ENCODE measurements at places on chromosomes 1 and 21. TPM values are rescaled to one million over a fixed set of nuclear protein-coding genes. Genes with fewer than 3 reads are reported as not detected.

Gene RIPK4
- total RNA-seq, result 67.4 TPM

Gene HAO2
- not detected for total RNA-seq

Gene CD1B
- not detected for total RNA-seq

Gene ESRRG
- total RNA-seq, result not detected

Gene CDC20
- total RNA-seq, result 215 TPM

Gene RGS8
- not detected for total RNA-seq

Gene DOP1B
- total RNA-seq, result 31.0 TPM

Gene KCND3
- total RNA-seq, result not detected

Gene RGS7
- total RNA-seq, result 0.10 TPM

Gene CNIH3
- total RNA-seq, result 3.7 TPM

Gene MTARC2
- total RNA-seq, result 10.1 TPM

Gene KRTAP21-2
- total RNA-seq, result not detected

Gene UBL4B
- not detected for total RNA-seq

Gene AKIRIN1
- total RNA-seq, result 116 TPM

Measured in Panc1 (cell line).